ENCODE measurements at places on chromosomes 7 and 10.

GRCh38 chr10:124546055-124546369 lies 84.4 kb downstream of the LHPP start:
- no peak for DNase-seq

DNA sequence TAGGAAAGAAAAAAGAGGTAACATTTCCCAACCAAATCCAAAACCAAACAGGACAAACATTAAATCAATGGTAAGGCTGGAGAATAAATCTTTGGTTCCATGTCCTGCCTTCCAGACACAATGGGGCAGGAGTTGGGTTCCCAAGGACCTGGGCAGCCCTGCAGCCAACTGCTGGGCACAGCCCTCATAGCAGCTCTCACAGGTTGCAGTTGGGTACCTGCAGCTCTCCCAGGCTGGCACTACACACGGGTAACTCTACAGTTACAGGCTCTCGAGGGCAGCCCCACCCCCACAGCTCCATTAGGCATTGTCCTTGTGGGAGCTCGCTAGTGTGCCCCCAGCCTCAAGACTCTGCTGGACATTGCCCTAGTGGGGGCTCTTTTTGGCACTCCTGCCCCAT lies 7.5 kb downstream of the GRB10 start:
- no peak for DNase-seq

- DNase-seq: no peak
These were observed 50.2 kb downstream of the CAMK2B start for GRCh38 chr7:44275146-44275545.

DNA sequence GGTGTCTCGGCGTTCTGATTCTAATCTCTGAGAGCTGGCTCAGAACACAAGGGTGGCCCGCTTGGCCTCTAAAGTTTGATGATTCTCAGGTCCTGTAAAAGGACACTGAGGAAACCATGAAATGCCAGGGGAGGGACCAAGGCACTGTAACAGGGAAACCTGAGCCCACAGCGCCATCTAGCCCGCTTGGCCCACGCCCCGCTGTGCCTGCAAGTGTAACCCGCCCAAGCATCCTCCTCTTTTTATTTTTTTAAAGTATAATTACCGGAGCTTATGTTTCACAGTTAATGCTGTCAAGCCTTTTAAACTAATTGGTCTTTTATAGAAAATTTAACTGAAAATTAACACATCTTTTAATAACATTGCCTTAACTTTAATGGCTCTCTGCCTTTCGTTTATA lies 734.7 kb downstream of the KCNMA1 start:
- peak; percentile 80 for DNase-seq

DNA sequence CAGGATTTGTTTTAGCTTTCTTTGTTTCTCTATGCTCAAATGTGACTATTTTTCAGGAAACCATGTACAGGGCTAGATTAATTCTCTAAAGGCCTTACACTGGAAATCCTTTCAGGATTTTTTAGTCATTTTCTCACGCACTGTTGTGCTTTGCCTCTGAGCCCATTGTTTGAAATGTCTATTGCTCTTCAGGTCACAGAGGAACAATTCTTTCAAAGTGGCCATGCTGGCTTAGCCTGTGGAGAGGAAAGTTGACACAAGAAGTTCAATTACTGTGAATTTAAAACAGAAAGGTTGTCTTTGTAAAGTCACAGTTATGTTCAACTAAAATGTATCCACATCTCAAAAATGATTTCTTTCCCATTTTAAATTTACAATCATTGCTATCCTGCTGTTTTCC lies 1071.7 kb upstream of the POT1 start:
- DNase-seq: no peak

GRCh38 chr7:44534087-44534486 lies 7.0 kb downstream of the NPC1L1 start:
- DNase-seq: no peak

- no peak for DNase-seq
These were observed 293.3 kb upstream of the KLF14 start for GRCh38 chr7:131027287-131027773.

DNA sequence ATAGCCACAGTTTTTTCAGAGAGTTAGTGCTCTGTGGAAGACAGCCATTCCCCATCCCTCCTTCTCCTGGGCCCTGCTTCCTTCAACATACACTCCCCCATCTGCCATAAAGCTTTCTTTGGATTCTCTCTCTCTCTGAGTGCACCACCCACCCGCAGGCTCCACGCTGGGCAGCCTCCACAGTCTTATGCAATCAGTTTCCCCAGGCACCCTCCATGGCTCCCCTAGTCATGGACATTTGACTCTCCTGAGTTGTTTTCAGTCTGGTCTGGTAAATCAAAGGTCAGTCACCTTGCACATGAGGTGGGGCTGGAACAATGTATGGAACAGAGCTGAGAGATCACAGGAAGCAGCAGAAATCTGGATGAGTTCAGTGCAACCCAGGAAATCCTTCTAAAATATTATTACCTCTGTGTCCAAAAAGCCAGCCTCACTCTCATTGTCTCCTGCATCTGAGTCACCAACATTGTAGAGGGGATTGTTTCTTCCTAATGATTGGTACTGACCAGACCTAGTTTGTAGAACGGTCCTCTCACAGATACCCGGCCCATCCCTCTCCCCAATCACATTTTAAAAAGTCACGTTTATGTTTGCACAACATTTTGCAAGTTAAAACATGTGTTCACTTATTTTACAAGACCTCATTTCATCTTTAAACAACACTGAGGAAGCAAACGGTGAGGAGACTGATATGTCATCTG lies 70.1 kb downstream of the CYCS start:
- DNase-seq: no peak

DNA sequence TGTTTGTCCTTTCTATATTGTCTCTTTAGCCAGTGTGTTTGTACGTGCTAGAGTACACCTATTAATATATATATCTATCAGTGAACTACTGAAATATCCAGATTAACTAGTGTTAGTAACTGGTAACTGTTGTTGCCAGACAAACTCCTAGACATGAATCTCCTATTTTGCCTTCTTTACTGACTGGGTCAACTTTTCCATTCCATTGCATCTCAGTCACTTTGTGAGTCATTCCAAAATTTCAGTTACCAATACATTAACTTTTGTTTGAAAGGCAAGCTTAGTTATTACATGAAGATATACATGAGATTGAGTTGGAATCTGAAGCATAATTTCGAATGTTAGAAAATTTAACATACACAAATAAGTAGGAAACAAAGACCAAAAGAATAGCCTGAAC lies 51.4 kb downstream of the BTAF1 start:
- no peak for DNase-seq

GRCh38 chr10:129893104-129894089 lies 70.7 kb downstream of the EBF3 start:
- DNase-seq: peak; percentile 37
